Dermis lymphatic vessel endothelial cell (primary cell): ENCODE measurements at places on chromosomes 1 and 21. TPM values are rescaled to one million over a fixed set of nuclear protein-coding genes. Genes with fewer than 3 reads are reported as not detected.

The TAF13 gene
- 59.9 and 62.2 TPM in 2 replicates for total RNA-seq

The ST6GALNAC5 gene
- total RNA-seq: not detected in 2 replicates

The CLCA4 gene
- total RNA-seq: not detected in 2 replicates

The KCNC4 gene
- 0.34 and 0.98 TPM in 2 replicates for total RNA-seq

The PTCH2 gene
- total RNA-seq: 0.09 TPM in 1 of 2 replicates, not detected in the other

The CCDC24 gene
- total RNA-seq: 0.43 and 0.60 TPM in 2 replicates

The NUF2 gene
- total RNA-seq: 2.4 and 2.9 TPM in 2 replicates

The MRPL39 gene
- total RNA-seq: 19.9 and 25.1 TPM in 2 replicates

The NR1I3 gene
- not detected in 2 replicates for total RNA-seq

The TSACC gene
- total RNA-seq: 0.09 and 0.11 TPM in 2 replicates

The TRABD2B gene
- total RNA-seq: not detected in 2 replicates

The TTC3 gene
- 139 and 166 TPM in 2 replicates for total RNA-seq

The LRRC7 gene
- 0.09 and 0.11 TPM in 2 replicates for total RNA-seq

The PM20D1 gene
- total RNA-seq: 0.22 and 0.26 TPM in 2 replicates

The EPHA10 gene
- under 0.01 TPM in 2 replicates for total RNA-seq

The MNDA gene
- not detected in 2 replicates for total RNA-seq

The PRAMEF20 gene
- total RNA-seq: not detected in 2 replicates

The RGS13 gene
- not detected in 2 replicates for total RNA-seq

The ATP6V1G3 gene
- total RNA-seq: 0.22 TPM in 1 of 2 replicates, not detected in the other

The ZSWIM5 gene
- total RNA-seq: 7.5 and 10.1 TPM in 2 replicates

The NEXN gene
- total RNA-seq: 1.4 and 2.9 TPM in 2 replicates
